Mesenteric fat pad (tissue), 1 donor: ENCODE measurements at places on chromosomes 7 and 10. TPM values are rescaled to one million over a fixed set of nuclear protein-coding genes. Genes with fewer than 3 reads are reported as not detected.

The FRA10AC1 gene
- 18.4 TPM for total RNA-seq

DNA sequence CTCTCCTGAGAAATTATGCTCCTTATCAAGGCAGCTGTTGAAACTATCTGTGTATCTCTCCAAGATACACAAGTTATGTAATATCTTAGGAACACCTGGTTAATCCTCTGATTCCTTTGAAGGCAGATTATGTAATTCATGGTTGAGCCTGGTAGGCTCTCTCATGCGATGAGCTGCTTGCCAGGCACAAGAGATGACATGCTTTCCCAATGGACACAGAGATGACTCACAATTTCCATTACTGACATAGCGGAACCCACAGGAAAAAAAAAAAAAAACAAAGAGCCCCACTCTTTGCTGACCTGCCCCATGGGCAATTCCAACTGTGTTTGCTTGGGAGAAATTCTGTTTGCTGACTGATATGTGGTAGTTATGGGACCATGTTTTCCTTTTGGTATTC lies 736.4 kb upstream of the PHF14 start:
- no peak for DNase-seq

DNA sequence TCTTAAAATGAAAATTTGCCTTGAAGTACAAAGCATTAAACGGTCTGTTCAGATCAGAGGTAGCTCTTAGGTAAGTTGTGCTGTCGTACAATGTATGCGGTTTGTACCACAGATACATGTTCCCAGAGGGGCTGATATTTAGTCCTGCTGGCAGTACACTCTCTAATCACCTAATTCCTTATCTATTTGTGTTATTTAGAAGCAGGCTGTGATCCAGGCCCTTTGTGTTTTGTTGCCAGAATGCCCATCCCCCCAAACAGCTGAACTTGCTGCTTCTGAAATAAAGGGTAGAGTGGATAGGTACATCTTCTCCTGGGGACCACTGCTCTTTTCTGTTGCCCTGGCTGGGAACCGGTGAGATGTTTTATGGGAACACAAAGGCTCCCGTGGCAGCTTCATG lies 84.5 kb downstream of the SND1 start:
- DNase-seq = no peak

DNA sequence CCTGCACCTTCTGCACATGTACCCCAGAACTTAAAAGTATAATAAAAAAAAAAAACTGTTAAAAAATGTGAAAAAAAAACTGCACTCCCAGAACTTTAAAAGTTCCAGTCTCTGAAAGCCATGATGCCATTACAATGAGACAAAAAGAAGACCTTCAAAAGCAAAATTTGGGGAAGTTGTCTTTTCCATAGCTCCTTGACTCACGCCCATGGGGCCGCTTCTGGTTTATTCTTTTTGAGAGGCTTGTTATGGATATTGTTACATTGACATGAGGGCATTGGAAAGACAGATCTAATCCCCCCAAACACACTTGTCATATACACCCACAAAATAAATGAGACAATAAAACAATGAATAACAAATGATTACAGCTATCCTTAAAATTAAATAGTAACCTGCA lies 798 bp downstream of the BLNK start:
- no peak for DNase-seq

The PIP gene
- total RNA-seq = not detected

DNA sequence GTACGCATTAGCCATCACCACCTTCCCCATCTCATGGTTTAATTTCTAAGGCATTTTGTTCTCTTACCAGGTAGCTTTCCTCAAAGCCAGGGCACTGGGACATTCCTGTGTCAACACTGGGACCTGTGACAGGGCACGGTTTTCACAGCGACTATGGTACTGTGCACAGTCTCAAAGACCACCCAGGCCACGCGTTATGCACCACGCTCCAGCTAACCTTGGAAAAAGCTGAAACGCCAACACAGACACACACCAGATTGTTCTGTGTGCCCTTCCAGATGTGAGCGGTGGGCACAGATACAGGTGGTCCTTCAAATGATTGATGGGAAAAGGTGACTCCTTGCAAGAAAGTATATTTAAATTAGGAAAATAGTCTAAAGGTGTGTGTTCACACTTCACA lies 337.3 kb downstream of the WDR37 start:
- peak; percentile 35 for DNase-seq

GRCh38 chr10:28343987-28344895 lies 41.4 kb upstream of the MPP7 start:
- no peak for DNase-seq

GRCh38 chr10:77348082-77348481 lies 289.5 kb downstream of the KCNMA1 start:
- no peak for DNase-seq

- DNase-seq = no peak
These were observed 8.6 kb upstream of the UPF2 start for GRCh38 chr10:12051241-12051640.

The SH3PXD2A gene
- 51.3 TPM for total RNA-seq

DNA sequence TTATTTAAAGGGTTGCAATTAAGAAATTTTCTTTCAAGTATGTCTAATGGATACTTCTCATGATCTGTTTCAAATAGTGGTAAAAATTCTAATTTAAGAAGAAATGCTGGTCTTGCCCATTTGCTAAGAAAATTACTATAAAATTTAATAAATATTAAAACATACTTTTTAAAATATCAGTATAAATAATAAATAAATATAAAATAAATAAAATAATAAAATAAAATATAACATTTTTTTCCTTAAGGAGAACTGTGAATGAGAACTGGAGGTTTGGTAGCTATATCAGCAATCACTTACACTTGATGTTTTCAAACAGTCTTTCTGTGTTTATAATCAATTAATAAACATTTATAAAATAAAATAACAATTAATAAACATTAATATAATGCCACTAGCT lies 266.1 kb downstream of the HGF start:
- DNase-seq = no peak

GRCh38 chr10:13970236-13970956 lies 360.3 kb downstream of the FRMD4A start:
- no peak for DNase-seq

DNA sequence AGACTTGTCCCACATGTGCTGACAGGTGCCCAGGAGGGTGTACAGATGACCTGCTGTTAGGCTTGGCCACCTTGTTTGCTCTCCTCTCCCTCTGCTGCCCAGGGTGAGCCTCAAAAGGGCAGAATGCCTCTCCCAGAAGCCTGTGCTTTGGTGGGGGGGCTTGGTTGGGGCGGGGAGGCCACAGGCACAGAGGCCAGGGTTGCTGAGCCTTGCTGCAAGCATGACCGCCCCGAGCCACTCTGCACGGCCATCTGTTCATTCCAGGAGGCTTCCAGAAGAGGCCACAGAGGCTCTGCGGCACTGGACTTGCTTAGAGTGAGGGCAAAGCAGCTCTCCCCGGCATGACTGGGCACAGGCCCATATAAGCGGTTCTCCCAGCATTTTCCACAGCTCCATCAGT lies 190.8 kb downstream of the GLRX3 start:
- DNase-seq = peak; percentile 71

The DPYSL4 gene
- 1.8 TPM for total RNA-seq
